ENCODE measurements at places on chromosomes 13 and 19. TPM values are rescaled to one million over a fixed set of nuclear protein-coding genes. Genes with fewer than 3 reads are reported as not detected.

Gene PDX1
- not detected for total RNA-seq

Gene ITGBL1
- total RNA-seq: 45.1 TPM

Gene SPACA4
- not detected for total RNA-seq

DNA sequence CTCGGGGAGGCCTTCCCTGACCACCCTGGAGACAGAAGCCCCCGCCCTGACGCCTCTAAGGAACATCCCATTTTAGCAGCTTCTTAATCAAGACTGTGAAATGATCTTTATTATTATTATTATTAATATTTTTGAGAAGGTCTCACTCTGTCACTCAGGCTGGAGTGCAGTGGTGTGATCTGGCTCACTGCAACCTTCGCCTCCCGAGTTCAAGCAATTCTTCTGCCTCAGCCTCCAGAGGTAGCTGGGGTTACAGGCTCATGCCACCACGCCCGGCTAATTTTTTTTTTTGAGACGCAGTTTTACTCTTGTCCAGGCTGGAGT lies 3.6 kb upstream of the DAND5 start:
- no peak for DNase-seq

- peak; percentile 67 for DNase-seq
These were observed 603.9 kb downstream of the DCT start for GRCh38 chr13:93875547-93875946.

- DNase-seq: no peak
These were observed 9.2 kb upstream of the OVOL3 start for GRCh38 chr19:36101550-36102327.

DNA sequence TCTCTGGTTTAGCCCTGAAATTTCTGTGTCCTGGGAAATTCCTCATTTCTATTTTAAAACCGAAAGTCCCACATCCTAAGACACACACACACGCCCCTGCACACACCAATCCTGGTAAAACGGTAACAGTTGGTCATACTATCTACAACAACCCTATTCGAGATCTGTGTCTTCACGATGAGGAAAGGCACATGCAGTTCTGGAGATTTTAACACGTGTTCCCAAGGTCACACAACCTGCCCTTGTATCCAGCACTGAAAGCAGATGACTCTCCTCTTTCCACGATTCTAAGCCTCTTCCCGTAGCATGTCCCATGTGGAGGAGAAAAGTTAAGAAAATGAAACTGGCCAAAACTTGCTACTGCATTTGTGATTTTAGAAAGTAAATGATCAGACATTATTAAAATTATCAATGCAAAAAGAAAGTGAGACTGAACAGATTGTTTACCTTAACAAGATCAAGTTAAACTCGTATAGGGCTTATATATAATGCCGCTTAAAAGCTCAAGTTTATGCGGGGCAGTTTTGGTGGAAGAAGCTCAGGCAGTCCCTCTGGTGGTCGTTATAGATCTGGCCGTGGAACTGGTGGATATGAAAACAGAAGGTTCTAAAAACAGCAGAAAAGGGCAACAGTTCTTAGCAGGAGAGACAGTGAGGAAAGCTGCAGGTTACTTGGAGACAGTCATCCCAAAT lies 32.7 kb downstream of the VSTM1 start:
- peak; percentile 30 for DNase-seq

DNA sequence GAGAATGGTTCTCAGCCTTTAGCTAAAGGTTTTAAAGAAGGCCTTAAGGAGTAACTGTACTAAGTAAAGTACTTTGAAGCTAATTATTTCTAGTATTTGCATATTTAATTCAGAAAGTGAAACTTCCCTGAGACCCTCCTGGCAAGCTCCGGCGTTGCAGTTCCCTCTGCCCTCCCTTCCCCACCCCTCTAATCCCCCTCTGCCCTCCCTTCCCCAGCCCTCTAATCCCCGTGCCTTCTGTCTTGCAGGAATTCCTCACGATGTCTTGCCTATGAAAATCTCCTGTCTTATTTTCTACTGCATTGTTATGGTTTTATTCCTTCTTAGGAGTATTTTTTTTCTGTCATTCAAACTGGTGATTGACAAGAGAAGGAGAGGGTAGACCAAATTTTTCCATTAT lies 236.9 kb downstream of the COL4A1 start:
- no peak for DNase-seq

DNA sequence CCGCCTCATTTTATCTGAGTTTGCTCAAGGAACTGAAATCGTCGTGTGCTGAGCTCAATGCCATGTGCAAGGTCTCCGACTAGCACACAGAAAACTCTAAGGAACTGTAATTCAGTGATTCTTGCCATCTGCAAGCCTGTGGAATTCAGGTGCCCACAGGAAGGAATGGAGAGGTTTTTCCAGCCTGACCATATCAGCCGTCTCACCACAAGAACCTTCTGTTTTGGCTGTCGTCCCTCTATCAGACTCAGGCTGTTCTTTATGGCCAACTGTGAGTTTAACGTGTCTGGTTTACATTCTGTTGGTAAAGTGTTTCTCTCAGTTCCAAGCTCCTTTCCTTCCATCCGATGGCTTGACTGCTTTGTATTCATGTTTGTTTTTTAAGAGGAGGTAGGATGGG lies 293.5 kb downstream of the SPRY2 start:
- DNase-seq: peak; percentile 95

All from fibroblast of lung (primary cell).